ENCODE measurements at places on chromosomes 2 and 18.

DNA sequence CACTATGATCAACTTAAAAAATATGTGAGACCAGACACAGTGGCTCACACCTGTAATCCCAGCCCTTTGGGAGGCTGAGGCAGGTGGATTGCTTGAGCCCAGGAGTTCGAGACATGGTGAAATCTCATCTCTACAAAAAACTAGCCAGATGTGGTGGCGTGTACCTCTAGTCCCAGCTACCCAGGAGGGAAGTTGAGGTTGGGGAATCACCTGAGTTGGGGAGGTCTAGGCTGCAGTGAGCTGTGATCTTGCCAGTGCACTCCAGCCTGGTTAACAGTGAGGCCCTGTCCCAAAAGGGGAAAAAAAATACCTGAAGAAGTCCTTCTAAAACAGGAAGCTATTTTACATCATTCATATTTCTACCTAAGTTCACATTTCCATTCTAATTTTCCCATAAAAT lies 144.0 kb downstream of the EML6 start:
- no peak for DNase-seq

GRCh38 chr2:2705871-2706270 lies 374.8 kb upstream of the MYT1L start:
- DNase-seq, result no peak

GRCh38 chr18:50509012-50509411 lies 50.9 kb upstream of the MAPK4 start:
- no peak for DNase-seq

DNA sequence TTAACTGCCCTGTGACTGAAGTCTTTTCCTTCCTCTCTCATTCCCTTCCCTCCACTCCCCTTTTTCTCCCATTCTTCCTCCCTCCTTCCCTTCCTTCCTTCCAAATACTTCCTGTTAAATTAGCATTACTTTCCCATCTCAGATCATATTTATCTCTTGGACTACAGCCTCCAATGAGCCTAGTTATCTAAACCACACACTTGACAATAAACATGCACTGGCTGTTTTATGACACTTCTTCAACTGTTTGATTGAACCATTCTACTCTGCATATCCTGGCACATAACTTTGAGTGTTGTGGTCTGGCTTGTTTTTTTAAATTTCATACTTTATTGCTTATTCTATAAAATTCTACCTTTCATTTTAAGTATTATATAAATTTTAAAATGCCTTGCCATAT lies 1860.8 kb upstream of the LRRTM1 start:
- DNase-seq, result no peak

- DNase-seq, result no peak
Measured at GRCh38 chr2:143823296-143823695, 694.1 kb downstream of the ARHGAP15 start.

DNA sequence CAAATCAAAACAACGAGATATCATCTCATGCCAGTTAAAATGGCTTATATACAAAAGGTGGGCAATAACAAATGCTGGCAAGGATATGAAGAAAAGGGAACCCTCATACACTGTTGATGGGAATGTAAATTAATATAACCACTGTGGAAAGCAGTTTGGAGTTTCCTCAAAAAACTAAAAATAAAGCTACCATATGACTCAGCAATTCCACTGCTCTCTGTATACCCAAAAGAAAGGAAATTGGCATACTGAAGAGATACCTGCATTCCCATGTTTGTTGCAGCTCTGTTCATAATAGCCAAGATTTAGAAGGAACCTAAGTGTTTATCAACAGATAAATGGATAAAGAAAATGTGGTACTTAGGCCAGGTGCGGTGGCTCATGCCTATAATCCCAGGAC lies 124.8 kb downstream of the MSTN start:
- DNase-seq, result no peak

DNA sequence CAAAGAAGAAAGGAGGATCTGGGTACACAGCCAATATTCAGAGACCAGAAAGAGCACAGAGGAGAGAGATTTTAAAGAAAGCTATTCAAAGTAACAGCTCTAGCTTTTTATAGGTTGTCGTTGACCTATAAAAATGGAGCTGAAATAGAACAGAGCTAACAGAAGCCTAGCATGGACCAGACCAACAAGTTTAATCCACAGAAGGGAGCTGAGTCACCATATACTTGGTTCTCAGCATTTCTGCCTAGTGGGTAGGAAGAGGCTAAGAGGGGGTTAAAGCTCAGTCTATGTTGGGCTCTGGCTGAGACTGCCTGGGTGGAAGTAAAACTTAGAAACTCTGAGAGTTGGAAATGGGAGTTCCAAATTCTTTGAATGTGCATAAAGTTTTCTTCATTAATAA lies 678.0 kb upstream of the CDH2 start:
- no peak for DNase-seq

DNA sequence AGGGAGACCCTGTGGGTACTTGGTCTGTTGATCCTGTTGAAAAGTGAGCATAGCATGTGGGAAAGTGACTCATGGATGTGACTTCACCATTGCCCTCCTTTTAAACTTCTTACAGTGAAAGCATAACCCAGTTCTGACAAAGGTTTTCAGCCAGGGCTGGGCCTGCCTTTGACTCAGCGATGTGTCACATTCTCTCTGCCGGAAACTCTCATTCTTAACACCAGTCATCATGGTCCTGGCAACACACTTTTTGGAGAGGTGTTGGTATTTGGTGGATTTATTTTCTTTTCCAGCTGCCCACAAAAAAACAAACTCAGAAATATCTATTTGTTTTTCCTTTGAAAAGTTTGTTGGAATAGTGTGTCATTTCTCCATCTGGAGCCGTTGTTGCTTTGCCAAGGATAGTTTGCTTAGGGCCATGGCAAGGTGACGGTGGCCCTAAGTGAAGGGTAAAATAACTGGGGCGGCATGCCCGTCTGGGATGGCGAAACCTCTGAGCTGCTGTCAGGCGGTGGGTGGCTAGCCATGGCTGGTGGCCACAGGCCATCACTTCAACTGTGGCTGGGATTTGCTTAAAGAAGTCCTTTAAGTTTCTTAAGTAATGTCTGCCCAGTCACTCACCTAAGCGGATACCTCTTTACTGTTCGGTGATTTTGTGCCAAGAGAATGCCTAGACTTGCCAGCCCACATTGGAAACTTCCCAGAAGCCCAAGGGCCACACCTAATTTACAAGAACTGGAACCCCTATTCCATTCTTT lies 123.3 kb downstream of the LTBP1 start:
- no peak for DNase-seq

DNA sequence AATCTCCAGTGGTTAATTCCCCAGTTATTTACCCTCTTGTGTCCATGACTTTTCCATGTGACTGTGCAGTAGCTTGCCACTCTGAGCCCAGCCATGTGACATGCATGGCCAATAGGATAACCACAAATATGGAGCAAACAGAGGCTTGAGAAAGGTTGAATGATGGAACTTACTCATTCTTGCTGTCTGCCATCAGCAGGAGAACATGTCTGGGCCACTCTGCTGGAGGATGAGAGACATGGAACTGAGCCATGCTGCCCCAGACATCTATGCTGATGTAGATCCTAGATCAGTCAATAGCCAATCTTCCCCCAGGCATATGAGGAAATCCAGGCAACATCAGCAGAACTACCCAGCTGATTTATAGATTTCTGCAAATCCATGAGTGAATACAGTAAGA lies 992.3 kb upstream of the FANCL start:
- no peak for DNase-seq

- DNase-seq, result no peak
Measured at GRCh38 chr2:36379710-36380448, 24.3 kb downstream of the CRIM1 start.

GRCh38 chr2:46981662-46982350 lies 66.2 kb upstream of the MCFD2 start:
- no peak for DNase-seq

DNA sequence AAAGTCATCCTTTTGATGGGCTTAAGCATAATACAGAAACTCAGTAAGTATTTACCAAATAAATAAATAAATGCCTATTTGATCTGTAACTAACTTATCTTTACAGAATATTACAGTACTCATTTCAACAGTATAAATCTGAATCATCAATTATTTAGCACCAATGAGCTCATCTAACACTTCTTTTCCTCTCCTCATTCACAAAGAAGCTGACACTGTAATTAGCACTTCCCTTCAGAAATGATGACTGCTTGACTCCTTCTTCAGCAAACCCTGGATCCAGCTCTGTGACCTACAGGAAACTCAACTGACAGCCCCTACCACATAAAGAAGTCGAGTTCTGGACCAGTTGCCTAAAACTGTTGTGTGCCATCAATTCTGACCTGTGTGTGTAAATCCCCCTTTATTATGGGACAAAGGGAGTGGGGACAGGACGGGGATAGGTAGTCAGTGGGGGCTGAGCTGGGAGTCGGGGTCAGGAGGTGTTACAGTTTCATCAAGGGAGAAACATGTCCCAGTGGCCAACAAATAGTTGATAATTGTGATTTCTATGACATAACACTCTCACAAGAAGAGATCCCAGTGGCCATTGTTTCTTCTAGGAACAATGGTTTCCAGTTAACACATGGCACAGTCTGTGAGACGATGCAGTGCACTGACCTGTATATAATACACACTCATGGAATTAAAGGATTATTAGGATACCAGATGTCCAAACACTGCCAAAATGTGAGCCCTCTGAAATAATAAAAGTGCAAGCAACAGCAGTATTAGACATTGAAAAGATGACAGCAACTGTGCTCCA lies 68.7 kb downstream of the STK39 start:
- no peak for DNase-seq

GRCh38 chr18:53946594-53946993 lies 277.9 kb downstream of the MBD2 start:
- no peak for DNase-seq

DNA sequence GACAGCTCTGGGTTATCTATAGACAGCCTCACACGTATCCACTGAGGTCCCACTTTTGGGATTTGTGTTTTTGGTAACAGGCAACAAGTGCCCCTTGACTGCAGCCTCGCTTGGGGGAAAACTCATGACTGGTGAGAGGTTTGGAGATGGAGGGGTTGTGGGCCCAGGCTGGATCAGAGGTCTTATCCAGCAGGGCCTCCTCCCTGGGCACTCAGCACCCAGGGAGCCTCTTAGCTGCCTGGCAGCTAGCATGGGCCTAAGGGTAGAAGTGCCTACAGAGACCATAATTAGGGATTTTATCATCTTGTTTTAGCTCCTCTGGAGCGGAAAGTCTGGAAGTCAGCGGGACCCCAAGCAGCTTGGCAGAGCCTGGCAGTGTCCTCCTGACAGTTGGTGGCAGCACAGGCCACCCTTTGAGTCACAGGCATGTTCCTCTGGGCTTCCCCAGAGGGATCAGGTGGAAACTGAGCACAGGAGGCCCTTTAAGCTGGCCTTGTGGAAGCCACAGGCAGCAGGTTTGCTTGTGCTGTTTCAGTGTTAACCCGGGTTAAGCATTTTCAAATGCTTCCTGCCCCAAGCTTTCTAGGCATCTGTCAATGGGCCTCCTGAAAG lies 143.1 kb downstream of the KCTD1 start:
- DNase-seq, result no peak

GRCh38 chr2:14872779-14873325 lies 240.3 kb downstream of the LRATD1 start:
- no peak for DNase-seq

DNA sequence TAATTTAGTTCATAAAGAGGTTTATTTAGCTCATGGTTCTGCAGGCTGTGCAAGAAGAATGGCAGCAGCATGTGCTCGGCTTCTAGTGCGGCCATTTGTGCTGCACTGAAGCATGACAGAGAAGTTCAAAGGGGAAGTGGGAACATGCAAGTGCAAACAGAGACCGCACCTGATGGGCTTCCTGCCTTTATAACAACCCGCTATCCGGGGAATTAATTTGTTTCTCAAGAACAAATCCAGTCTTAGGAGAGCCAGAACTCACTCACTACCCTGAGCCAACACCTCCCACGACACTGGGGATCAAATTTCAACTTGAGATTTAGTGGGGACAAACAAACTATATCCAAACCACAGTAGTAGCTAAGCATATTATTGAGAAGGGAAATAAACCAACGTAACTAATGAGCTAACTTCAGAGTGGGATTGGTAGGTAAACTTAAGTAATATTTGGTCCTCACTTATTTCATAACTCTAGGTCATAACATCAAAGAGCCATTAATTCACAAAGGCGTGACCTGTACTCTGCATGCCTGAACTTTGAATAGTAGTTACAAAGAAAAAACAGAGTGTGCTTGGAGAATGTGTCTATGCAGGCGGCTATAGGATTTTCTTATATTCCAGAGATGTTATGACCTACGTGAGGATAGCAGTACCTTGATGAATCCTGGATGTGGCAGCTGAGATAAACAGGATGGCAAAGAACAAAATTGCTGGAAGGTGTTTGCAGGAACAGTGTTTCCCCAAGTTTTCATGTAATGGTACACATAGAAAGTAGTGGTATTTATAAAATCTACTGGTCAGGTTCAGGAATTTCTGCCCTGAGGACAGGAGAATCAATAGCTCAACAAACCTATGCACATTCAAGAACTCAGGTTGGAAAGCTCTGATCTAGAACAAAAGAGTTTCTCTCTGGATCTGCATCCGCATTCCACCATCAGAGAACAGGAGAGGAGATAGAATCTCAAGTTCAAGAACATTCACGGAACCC lies 845.9 kb upstream of the ID2 start:
- no peak for DNase-seq

GRCh38 chr2:100857341-100857740 lies 37.4 kb downstream of the NPAS2 start:
- DNase-seq, result no peak

GRCh38 chr2:71409611-71410010 lies 43.8 kb upstream of the DYSF start:
- DNase-seq, result no peak

- no peak for DNase-seq
Measured at GRCh38 chr2:163467251-163467630, 268.6 kb downstream of the FIGN start.

DNA sequence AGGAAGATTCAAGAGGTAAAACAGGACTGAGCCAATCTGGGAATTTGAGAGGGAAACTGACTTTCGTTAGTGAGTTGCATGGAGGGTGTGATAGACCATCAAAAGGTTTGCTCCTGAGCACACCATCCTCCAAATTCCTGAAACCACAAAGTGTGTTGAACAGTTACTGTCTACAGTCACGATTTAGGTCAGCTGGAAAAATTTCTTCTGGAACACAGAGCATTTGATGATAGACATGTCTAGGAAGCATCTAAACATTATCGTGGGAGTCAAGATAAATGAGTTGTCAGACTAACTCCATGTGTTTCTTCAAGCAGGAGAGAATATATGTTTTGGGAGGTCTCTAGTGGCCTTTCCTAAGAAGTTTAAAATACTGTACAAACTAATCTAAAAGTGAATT lies 449.4 kb upstream of the SLC14A2 start:
- no peak for DNase-seq

GRCh38 chr2:218429911-218430692 lies 11.2 kb downstream of the VIL1 start:
- no peak for DNase-seq

Measured in stimulated activated CD8-positive, alpha-beta memory T cell treated with anti-CD3 and anti-CD28 coated beads, Interleukin-15, amount 100 ng/mL, for 4 hours (primary cell).